ENCODE measurements at places on chromosomes 4 and X.

DNA sequence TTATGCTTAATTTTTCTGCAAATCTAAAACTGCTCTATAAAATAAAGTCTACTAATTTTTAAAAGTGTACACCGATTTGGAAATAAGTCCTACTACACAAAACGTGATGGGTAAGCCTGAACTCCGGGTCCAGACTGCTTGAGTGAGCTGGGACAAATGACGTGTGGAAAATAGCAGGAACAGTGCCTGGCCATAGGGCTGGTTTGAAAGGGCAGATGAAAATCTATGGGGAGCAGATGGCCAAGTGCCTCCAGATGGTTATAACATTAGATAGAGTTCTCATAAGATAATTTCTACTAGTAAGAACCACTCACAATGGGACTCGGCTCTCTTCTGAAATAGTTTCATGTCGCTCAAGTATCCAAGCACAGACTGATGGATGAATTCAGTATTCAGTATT, 52.5 kb downstream of the F11 start:
- no peak for DNase-seq

GRCh38 chrX:148530464-148531077, 30.2 kb downstream of the AFF2 start:
- peak; percentile 11 for DNase-seq

- DNase-seq = no peak
Measured at GRCh38 chr4:907691-908425, 24.3 kb downstream of the GAK start.

GRCh38 chr4:79442422-79442821, 34.4 kb upstream of the GK2 start:
- DNase-seq = no peak

DNA sequence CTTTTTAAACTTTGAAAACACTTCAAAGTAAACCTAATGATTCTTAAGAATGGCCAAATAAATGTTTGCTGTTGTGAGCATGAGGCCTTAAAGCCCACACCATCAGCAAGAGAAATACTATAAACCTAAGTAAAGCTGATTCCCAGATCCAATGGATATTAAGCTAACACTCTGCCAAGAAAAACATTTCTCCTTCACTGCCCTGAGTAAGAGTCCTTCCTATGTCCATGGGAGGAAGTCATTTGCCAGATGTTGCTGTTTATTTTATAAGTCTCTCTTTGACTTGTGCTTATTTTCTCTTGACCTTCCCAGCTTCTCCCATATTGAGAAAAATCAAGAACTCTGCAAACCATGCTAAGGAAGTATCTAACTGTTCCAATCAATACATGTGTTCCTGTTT, 154.3 kb upstream of the EDNRA start:
- no peak for DNase-seq

GRCh38 chr4:174277433-174277832, 6.0 kb downstream of the FBXO8 start:
- DNase-seq = no peak

DNA sequence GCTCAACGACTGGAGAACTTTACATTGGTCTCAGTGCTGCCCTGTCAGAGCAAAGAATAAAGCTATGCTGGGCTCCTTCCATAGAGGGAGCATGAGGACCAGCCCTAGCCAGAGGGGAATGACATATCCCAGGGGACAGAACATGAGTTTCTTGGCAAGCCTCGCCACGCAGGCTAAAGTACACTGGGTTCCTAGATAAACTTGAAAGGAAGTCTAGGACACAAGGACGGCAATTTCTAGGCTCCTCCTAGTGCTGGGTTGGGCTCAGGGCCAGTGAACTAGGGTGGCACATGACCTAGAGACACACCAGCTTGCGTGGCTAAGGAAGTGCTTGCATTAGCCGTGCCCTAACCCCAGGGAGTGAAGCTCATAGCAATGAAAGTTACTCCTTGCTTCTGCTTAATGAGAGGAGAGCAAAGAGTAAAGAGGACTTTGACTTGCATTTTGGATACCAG, 141.0 kb downstream of the MAB21L2 start:
- no peak for DNase-seq

DNA sequence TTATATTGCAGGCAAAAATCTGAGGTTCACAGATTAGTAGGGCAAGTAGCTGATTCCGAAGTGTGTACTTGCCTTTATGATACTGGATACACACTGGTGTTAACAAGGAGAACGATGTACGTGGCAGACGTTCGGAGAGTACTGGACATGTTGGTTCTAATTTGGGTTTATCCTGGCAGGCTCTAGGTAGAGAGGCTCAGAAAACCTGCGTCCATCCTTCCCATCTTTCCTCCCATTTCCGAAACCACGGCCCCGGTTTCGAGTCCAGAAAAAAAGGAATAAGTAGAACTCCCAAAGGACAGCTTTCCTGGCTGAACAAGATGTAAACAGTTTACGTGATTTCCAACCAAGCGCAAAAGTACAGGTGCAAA, 351 bp upstream of the SLC30A9 start:
- DNase-seq = no peak

DNA sequence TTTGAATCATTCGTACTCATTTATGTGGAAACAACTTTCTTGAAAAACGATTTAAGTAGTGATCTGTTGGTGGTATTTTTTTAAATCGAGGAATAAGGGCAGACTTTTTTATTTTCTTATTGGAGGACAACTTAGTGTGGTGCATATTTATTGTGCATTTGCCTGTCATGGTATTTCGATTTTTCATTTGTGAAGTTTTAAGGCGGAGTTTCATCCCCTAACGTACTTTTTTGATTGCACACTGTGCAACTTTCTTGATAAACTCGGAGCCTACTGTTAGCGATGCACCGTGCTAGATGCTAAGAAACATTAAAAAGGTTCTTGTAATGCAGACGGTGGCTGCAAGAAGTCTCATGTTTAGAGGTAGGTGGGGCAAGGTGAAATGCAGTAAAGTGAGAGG, 1.4 kb downstream of the ZFX start:
- DNase-seq = no peak

DNA sequence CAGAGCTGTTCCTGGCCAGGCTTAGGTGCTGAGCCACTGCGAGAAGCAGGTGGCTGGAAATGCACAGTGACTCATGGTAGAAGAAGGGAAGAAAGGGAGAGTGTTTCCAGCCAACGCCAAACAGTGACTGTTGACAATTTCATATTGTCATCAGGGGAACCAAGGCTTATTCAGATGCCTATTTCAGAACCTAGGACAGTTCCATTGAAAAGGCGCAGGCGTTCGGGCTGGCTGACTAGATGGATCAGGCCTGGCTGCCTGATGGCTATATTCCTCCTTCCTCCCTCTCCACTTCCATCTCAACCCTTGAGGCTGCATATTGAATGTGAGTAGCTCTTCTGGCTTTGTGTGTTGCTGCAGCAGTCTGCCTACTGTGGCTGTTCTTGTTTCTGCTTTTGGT, 73.0 kb upstream of the FRMPD4 start:
- DNase-seq = no peak

GRCh38 chr4:107068116-107068515, 32.0 kb upstream of the DKK2 start:
- no peak for DNase-seq

GRCh38 chrX:9519546-9520216, 54.8 kb downstream of the TBL1X start:
- DNase-seq = no peak

- no peak for DNase-seq
Measured at GRCh38 chrX:129706400-129707072, 32.2 kb upstream of the XPNPEP2 start.

DNA sequence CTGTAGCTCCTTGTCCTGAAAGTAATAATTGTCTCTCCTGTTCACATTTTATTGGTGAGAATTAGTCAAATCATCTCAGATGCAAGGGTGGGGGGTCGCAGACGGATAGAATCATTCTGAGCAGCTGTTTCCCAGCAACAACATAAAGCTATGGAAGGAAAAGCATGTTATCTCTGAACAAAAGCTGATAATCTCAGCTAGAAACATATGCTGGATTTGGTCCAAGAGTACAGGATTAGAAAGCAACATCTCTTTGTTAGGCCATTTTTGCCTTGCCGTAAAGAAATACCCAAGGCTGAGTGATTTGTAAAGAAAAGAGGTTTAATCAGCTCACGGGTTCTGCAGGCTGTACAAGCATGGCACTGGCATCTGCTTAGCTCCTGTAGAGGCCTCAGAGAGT, 472.8 kb upstream of the BOD1L1 start:
- no peak for DNase-seq

DNA sequence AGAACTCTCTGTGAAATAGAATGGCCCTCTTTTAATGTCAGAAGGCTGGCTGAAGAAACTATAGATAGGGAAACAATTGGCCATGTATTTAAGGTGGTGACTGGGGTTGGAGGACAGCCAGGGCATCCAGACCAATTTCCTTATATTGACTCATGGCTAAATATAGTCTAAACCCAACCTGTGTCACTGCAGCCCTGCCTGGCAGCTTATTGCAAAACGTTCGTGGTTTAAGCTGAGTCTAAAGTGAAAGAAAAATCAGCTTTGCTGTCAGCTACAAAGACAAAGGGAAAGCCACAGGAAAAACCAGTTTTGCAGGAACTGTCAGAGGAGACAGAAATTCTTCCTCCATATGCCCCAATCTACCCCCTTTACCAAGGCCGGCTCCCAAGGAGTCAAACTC, 902.8 kb upstream of the NDST4 start:
- DNase-seq = no peak

DNA sequence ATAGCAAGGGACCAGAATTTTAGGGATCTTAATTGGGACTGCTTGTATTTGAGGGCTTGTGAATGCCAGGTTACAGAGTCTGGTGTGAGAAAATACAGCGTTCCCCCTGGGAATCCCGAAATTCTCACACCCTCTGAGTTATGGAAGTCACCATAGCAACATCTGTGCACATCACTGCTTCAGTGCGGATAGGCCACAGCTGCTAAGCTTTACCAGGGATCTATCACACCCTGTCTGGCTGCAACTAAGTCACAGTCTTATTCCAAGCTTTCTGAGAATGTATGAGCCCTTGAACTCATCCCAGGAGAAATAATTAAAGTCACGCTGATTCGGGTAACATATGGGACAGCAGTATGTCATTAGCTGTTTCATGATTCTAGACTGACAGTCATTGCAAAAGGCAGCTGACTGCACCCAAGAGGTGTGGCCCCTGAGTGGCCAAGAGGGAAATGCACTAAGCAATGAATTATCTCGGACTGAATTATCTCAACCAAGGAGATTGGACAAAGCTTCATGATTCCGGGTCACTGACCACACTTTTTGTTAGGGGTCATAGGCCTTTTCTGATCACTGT, 46.7 kb upstream of the BTC start:
- DNase-seq = no peak

DNA sequence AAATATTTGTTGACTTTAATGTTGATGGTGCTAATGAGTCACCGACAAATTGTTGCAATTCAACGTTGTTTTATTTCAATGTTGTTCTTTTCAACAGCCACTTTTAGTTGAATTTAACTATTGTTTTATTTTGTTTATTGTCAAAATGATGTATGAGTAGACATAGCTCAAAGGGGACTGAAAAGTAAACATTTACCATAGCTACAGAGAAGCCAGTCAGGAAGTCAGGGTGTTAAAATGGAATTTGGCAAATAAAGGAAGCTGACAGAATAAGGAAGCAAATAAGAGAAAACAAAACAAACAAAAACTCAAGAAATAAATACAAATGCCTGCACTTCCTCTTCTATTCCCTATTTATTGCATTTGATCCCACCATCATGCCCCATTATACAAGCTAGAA, 648.4 kb upstream of the HTR2C start:
- no peak for DNase-seq

DNA sequence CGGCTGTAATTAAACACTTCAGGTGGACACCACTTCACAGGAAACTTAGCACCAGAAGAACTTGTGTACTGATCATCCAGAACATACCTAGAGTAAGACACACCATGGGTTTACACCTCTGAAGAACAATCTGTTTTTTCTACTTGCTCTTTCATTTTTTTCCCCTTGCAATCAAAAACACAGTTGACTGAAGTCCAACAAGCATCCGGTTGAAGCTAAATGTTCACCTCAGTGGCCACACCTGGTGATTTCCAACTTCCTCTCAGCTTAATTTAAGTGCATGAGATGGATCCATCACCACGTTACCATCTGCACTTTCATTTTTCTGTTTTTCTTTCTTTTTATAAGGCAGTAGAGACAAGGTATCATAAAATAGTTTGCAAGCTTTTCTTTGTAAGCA, 4.9 kb upstream of the TXK start:
- no peak for DNase-seq

- DNase-seq = no peak
Measured at GRCh38 chrX:106612393-106612763, 600 bp downstream of the RADX start.

DNA sequence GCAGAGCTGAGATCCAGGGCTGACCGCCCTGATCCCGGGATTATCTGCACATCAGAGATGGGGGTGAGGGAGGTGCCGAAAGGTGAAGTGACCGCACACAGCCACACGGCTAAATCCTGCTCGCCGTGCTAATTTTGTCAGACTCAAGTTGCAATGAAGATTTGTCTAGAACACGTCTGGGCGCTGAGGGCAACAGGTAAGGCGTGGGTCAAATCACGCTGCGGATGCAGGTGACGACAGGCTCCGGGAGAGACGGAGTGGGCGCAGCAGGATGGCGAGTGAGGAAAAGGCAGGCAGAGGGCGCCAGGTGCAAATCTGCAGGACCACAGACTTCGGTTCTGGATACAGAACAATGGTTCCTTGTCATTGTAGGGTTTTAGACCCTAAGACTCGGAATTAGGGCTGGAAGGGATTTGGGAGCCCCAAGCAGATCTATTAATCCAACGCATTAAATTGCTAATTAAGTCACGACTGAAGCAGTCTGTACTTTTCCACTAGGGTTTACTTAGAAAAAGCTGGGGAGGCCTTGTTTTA, 1.9 kb upstream of the TBC1D14 start:
- peak; percentile 30 for DNase-seq

DNA sequence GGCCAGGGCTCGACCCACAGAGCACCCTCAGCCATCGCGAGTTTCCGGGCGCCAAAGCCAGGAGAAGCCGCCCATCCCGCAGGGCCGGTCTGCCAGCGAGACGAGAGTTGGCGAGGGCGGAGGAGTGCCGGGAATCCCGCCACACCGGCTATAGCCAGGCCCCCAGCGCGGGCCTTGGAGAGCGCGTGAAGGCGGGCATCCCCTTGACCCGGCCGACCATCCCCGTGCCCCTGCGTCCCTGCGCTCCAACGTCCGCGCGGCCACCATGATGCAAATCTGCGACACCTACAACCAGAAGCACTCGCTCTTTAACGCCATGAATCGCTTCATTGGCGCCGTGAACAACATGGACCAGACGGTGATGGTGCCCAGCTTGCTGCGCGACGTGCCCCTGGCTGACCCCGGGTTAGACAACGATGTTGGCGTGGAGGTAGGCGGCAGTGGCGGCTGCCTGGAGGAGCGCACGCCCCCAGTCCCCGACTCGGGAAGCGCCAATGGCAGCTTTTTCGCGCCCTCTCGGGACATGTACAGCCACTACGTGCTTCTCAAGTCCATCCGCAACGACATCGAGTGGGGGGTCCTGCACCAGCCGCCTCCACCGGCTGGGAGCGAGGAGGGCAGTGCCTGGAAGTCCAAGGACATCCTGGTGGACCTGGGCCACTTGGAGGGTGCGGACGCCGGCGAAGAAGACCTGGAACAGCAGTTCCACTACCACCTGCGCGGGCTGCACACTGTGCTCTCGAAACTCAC, 3.6 kb downstream of the MID1IP1 start:
- peak; percentile 26 for DNase-seq

GRCh38 chrX:115958687-115959359, 211.7 kb upstream of the AGTR2 start:
- no peak for DNase-seq

All from activated T-cell treated with anti-CD3 and anti-CD28 coated beads, Interleukin-2, amount 50 U/mL, for 72 hours (primary cell).